ENCODE measurements at places on chromosomes 4 and X.

GRCh38 chr4:84407554-84408407 is 91.3 kb downstream of the NKX6-1 start:
- DNase-seq, result no peak

DNA sequence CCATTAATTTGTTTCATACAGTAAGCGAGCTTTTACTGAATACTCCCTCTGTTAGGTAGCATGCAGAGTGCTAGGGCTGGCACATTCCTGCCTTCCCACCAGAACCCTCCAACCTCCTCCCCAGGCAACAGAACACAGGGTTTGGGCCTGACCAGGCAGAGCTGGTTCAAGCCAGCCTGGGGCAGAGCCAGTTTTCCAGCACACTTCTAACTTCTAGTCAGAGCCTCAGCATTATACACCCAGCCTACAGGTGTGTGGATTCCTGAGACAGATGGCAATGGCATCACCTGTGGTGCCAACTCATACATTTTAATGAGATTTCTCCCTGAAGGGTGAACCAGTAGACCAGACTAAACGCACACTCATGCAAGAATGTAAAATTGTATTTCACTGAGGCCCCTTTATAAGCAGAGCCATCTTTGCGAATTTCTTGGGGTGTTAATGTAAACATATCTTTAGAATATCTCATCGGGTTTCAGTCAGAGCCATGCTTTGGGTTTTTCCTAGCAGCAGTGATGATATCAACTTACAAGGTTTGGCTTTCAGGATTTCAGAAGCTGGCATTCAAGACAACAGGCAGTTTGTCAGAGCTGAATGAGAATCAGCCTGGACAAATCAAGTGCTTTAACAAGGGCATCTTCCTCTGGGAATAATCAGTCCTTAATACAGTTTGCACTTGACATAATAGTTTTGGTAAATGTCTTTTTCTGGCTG is 92.0 kb downstream of the GATB start:
- DNase-seq, result no peak

DNA sequence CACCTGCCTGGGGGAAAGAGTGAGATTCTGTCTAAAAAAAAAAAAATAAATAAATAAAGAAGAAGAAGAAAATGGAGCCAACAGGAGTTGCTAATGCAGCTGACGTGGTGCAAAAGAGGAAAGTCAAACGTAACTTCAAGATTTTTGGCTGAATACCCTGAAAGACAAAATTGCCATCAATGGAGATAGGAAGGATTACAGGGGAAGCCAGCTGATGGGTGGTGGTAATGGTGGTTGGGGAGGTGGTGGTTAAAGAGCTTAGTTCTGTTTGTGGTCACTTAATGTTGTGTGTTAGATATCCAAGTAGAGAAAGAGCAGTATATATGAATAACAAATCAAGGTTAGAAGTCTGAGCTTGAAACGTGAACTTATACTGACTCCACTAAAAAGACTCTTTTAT is 225.4 kb downstream of the ARHGAP24 start:
- DNase-seq, result no peak

GRCh38 chr4:181509073-181509472 is 734.1 kb upstream of the TENM3 start:
- DNase-seq, result no peak

DNA sequence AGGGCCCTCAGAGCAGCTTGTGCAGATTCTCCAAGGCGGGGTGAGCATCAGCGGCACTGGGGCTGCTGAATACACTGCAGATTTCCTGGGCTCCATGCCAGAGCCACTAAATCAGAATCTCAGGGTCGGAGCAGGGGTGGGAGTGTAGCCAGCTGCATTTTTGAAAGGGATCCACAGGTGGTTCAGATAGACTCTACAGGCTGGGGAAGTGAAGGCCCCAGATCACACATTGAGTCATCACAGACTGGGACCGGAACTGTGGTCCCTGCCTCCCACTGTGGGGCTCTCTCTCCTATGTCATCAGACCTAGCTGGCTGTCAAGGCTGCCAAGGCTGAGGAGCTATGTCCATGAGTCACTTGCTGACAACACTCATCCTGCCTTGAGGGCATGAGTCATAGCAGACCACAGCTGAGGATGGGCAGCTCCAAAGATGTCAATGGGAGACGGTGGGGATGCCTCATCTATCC is 162.3 kb upstream of the MAMLD1 start:
- DNase-seq, result peak; percentile 4

- DNase-seq, result peak; percentile 45
Measured at GRCh38 chr4:83388313-83388676, 53.6 kb upstream of the HPSE start.

DNA sequence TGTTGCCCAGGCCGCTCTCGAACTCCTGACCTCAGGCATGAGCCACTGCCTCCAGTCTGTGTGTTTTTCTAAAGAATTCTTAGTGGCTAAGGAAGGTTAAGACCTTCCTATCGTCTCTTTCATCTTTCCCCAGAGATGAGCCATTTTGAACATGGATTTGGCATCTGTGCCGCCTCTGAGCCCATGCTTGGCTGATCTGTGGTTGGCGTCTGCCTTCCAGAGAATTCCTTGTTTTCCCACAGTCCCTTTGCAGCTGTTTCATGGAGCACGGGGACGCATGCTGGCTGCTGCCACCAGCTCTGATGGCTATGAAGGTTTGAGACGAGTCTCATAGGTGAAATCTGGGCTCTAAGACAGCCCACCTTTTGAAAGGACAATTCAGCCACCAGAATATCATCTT is 60.4 kb downstream of the SHROOM2 start:
- no peak for DNase-seq

DNA sequence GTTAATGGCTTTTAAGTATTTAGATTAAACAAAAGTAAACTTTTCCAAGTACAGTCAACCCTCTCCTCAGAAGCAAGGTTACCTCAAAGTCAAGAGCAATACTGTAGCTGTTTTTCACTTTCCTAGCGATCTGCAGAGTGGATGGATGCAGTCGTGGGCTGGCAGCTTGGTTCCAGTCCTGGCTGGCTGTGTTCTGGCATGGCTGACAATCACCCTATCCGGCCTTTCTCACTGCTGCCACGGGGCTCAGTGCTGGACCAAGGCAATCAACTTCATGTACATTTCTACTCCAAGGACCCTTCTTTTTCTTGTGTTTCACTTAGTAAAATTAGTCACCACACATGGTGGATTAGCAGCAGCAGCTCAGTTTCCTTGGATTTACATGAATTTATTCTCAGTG is 208.3 kb downstream of the GABRB1 start:
- DNase-seq, result no peak

DNA sequence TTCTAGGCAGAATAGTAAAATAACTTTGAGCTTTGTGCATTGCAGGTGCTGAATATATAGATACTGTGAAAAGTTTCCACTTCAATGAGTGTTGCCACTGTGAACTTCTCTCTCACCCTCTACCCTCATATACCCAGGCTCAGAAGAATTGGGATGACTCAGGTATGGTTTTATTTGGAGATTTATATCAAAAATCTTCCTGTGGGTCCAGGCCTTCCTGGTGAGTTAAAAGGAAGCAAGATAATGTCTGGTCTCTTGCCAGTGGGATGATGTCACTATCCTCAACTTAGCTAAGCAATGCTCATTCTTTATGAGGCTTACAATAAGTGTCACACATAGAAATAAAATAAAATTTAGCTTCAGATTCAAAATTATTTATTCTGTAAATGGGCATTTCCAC is 153.3 kb upstream of the TENT5D start:
- no peak for DNase-seq

DNA sequence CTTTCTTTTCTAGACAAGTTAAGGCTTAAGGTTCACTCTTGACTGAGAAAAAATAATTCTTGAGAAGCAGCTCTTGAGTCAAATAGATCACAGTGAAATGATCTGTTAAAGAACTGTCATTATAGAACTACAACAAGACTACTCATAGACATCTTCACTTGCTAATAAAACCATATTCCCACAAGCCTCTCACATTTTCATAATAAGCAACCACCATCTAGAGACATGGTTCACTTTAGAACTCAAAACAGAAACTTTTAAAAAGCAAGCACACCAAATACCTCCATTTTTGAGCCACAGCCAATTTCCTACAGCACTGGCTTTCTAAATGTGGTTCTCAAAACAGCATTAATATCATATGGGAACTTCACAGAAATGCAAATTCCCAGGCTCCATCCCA is 309.5 kb downstream of the TMA16 start:
- no peak for DNase-seq

GRCh38 chrX:9906919-9907318 is 60.2 kb upstream of the CLDN34 start:
- no peak for DNase-seq

DNA sequence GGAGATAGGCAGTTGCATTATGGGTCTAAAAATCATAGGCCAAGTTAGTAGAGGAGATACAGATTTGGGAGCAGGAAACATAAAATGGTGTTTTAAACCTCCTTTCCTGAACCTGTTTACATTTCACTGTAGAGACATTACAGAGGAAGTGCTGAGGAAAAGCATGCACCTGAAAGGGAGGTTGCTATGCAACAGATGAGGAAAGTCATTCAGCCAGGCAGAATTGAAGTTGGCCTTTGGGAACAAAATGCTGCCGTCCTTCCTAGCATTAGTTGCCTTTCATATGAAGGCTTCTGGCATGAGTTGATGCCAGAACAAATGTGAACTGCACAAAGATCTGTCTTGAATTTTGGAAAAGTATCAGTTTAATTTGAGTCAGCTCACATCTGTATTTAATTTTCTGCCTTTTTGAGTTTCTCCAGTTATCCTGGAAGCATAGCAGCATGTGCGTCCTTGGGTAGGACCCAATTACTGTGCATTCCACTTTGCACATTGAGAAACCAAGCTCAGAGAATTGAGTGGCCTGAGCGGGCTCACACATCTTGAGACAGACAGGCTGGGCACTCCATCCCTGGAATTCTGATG is 38.2 kb downstream of the MAGED1 start:
- DNase-seq, result no peak

DNA sequence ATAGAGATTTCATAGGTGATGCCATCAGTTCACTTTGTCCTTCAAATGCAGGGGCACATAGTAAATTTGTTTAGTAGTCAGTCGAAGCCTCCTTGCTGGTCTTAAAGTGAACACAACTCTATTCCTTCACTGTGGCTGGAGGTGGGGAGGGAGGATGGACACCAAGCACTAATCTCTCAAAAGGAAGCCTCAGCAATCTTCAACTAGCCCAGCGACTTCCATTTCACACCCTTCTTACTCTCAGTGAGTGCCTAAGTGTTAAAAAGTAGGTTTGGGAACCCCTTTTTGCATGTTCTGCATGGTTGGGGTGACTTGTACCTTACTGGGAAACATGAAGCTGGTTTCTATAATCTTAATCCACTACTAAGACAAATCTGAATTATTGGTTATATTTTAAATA is 96.0 kb upstream of the GUCY1A1 start:
- no peak for DNase-seq

DNA sequence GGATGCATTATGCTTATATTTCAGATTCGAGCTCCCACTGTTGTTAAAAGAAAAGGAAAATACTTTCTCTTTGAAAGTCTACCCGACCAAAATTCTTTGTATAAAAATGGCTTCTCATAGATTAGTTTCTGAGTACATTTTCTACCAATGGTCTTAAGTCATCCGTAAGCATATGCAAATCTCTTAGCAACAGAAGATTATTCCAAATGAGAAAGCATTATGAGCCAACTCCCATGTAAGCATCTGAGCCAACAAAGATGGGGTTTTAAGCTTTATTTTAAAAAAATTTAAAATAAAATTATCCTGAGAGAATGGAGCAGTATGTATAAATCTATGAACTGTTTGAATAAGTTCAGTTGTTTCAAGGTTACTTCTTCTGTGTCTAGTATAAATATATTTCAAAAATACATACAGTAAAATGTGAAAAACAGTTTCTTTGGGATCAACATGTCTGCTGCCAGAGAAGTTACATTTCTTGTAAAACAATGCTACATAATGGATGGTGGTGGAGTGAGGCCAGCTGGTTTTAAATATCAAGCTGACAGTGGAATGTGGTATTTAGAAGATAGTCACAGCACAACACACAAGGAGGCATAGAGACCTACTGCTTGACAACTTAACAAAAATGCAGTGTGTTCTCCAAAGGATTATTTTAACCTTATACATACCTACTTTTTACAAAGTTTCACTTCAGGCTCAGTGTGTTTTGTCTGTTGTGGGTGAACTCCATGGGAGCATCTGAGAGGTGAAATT is 199.5 kb upstream of the DIPK2B start:
- no peak for DNase-seq

GRCh38 chrX:31224381-31225012 is 152.7 kb upstream of the FTHL17 start:
- no peak for DNase-seq

GRCh38 chr4:98599617-98600205 is 58.7 kb downstream of the TSPAN5 start:
- DNase-seq, result no peak

- DNase-seq, result no peak
Measured at GRCh38 chrX:650324-650723, 19.7 kb downstream of the SHOX start.

- DNase-seq, result no peak
Measured at GRCh38 chr4:144223661-144224060, 83.1 kb upstream of the GYPA start.

DNA sequence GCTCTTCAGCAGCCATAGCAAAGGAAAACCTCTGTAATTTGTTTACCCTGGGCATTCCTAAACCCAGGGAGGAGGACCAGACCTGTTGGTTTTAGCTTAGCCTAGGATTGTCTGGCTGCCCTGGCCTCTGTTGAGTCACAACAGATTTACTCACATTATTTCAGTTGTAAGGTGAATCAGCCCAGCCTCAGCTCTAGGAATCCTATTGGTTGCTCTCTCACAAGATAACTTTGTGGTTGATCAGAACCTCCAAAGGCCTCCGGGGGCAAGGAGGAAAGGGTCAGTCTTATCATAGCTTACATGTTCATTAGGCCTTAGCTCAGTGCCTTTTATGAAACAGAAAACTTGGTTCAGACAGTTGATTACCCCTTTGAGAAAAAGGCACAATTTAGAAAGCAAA is 41.0 kb downstream of the PDK3 start:
- DNase-seq, result no peak
